ENCODE measurements at places on chromosomes 7 and 10. TPM values are rescaled to one million over a fixed set of nuclear protein-coding genes. Genes with fewer than 3 reads are reported as not detected.

The CPVL gene
- 0.25 TPM for total RNA-seq

The PODXL gene
- total RNA-seq: 210 TPM

The OR6B1 gene
- total RNA-seq: not detected

The SPOCK2 gene
- 1.9 TPM for total RNA-seq

The TAS2R5 gene
- 0.26 TPM for total RNA-seq

The SYT15 gene
- 0.39 TPM for total RNA-seq

The GRID2IP gene
- not detected for total RNA-seq

The NUTM2A gene
- total RNA-seq: 0.51 TPM

The CFTR gene
- not detected for total RNA-seq

The PNLIP gene
- not detected for total RNA-seq

The ABCB1 gene
- 1.0 TPM for total RNA-seq

The PLA2G12B gene
- 0.13 TPM for total RNA-seq

The ZSCAN25 gene
- total RNA-seq: 12.3 TPM

The ADAM12 gene
- total RNA-seq: 1.3 TPM

The AOC1 gene
- not detected for total RNA-seq

The SPDYE16 gene
- total RNA-seq: not detected

The ASIC3 gene
- under 0.01 TPM for total RNA-seq

The PDE1C gene
- 0.13 TPM for total RNA-seq

The FAM200A gene
- 4.7 TPM for total RNA-seq

The SLC39A12 gene
- total RNA-seq: under 0.01 TPM

The CALML3 gene
- total RNA-seq: not detected

The AKR1C4 gene
- total RNA-seq: 0.13 TPM

The SMKR1 gene
- total RNA-seq: 0.13 TPM

The MGMT gene
- 9.6 TPM for total RNA-seq

The COL1A2 gene
- total RNA-seq: 9.2 TPM

The NPY4R2 gene
- total RNA-seq: not detected
